Activated naive CD4-positive, alpha-beta T cell treated with anti-CD3 and anti-CD28 coated beads, Interleukin-2, amount 10 ng/mL, durations not matched to agents 5 hours and 36 hours (primary cell): ENCODE measurements at places on chromosomes 6 and 20. TPM values are rescaled to one million over a fixed set of nuclear protein-coding genes. Genes with fewer than 3 reads are reported as not detected.

The PACRG gene
- total RNA-seq = not detected

The SLC22A7 gene
- total RNA-seq = not detected

The SPATS1 gene
- total RNA-seq = not detected

The SRF gene
- total RNA-seq = 36.4 TPM

The BTN1A1 gene
- not detected for total RNA-seq

The CENPQ gene
- 14.0 TPM for total RNA-seq

The FERMT1 gene
- total RNA-seq = not detected

The GMPR gene
- total RNA-seq = 0.55 TPM

The OPRM1 gene
- not detected for total RNA-seq

The TRAM2 gene
- total RNA-seq = 6.0 TPM
